ENCODE measurements at places on chromosomes 12 and 14. TPM values are rescaled to one million over a fixed set of nuclear protein-coding genes. Genes with fewer than 3 reads are reported as not detected.

- peak; percentile 77 for DNase-seq
These were observed 90.3 kb downstream of the C12orf75 start for GRCh38 chr12:105420659-105421240.

- no peak for DNase-seq
These were observed 6.8 kb upstream of the SIX1 start for GRCh38 chr14:60655898-60656685.

GRCh38 chr14:59349258-59349701 lies 115.9 kb downstream of the GPR135 start:
- no peak for DNase-seq

DNA sequence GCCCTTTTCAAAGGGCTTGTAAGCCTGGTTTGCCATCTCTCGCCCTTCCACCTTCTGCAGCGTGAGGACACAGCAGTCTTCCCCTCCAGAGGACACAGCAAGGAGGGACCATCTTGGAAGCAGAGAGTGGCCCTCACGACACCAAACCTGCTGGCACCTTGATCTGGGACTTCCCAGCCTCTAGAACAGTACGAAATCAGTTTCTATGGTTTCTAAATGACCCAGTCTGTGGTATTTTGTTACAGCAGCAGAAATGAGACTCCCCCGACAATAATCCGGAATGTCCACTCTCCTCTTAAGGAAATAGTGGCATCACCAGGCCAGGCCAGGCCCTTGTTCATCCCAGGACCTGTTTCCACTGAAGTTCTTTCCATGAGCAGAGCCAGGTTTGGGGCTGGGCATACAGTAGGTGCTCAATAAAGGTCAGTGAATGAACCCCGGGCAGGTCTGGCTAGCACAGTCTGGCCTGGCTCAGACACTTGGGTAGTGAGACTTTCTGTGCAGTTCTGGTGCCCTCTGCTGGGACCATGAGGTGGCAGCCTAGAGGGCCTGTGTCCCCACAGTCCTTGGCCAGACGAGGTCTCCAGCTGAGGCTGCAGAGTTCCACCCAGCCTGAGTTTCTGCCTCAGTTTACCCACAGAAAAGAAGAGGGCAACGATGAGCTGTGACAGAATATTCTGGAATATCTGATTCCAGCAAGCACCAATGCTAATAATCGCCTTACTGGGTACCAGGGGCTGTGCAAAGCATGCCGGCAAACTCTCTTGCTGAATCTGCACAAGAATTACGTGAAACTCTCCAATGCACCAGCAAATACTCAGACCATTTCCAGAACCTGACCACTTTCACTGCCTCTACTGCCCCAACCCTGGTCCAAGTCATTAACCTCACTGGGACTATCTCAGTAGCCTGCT lies 14.0 kb downstream of the ABCB9 start:
- peak; percentile 85 for DNase-seq

- peak; percentile 83 for DNase-seq
These were observed 56.5 kb downstream of the GTF2A1 start for GRCh38 chr14:81164167-81164774.

- no peak for DNase-seq
These were observed 97.6 kb upstream of the ZDHHC17 start for GRCh38 chr12:76666290-76666835.

GRCh38 chr14:75689012-75689411 lies 28.0 kb downstream of the TTLL5 start:
- no peak for DNase-seq

GRCh38 chr14:101709962-101710931 lies 51.3 kb upstream of the PPP2R5C start:
- DNase-seq = no peak

DNA sequence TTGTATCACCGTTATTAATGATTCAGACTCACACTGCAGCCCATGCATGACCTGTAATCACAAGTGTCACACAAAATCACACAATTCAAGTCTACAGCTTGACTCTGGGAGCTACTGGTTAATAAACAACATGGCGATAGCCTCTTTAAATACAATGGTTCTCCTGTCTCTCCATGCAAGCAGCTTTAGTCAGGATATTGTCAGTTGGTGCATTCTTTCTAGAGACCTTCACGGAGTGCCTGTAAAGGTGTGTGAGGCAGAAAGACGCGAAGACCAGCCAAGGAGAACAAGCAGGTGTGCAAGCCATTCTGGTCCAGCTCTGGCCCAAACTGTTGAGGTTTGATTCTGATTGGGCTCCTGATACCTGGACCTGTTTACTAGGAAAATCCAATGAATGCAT lies 40.0 kb upstream of the FOXN3 start:
- no peak for DNase-seq

- DNase-seq = no peak
These were observed 7.2 kb downstream of the NAB2 start for GRCh38 chr12:57096099-57096572.

DNA sequence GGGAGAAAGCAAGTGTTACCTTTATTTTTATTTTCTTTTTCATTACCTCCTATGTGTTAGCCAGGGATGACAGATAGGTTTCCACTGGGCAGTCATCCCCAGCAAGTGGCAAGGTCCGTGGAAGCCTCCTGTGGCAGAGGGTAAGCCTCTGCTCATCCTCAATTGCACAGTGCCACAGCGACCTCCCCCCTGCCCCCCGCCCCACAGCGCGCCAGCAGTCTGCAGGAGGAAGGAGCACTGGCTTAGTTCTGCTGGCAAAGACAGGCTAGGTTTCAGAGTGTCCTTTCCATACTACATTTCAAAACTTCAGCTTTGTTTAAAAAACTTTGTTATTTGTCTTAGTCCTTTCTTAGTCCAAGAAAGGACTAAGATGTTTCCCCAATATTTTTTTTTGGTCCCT lies 194.7 kb downstream of the EXOC5 start:
- no peak for DNase-seq

- DNase-seq = peak; percentile 25
These were observed 409.5 kb downstream of the SLC6A15 start for GRCh38 chr12:84502907-84503787.

- DNase-seq = no peak
These were observed 48.6 kb upstream of the RHOJ start for GRCh38 chr14:63155511-63156185.

- DNase-seq = peak; percentile 90
These were observed 24.7 kb upstream of the IRF2BPL start for GRCh38 chr14:77053046-77053841.

GRCh38 chr12:69024413-69024812 lies 91.4 kb upstream of the CPM start:
- no peak for DNase-seq

- DNase-seq = peak; percentile 49
These were observed 1.5 kb upstream of the FBRSL1 start for GRCh38 chr12:132488127-132489077.

GRCh38 chr12:128078301-128078971 lies 188.5 kb upstream of the TMEM132C start:
- DNase-seq = no peak

GRCh38 chr12:46300910-46301309 lies 32.1 kb upstream of the SLC38A1 start:
- no peak for DNase-seq

GRCh38 chr12:124019115-124019514 lies 46.1 kb downstream of the ZNF664 start:
- no peak for DNase-seq

DNA sequence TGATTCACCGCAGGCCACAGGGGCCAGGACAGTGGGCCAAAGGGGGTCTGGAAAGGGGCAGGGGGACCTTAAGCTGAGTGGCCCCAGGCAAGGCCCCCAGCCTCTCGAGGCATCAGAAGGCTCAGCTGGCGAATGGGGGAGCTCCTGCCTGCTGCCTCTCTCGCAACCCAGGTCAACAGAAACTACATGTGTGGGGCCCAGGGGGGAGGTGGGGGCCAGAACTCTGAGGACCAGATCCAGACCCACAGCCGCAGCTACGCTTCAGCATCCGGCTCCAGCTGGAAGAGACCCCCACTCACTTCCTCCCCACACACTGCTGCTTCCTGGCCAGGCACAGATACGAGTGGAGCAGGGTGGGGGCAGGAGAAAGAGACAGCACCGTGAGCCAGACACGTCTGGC lies 46.5 kb downstream of the NCOR2 start:
- DNase-seq = no peak

DNA sequence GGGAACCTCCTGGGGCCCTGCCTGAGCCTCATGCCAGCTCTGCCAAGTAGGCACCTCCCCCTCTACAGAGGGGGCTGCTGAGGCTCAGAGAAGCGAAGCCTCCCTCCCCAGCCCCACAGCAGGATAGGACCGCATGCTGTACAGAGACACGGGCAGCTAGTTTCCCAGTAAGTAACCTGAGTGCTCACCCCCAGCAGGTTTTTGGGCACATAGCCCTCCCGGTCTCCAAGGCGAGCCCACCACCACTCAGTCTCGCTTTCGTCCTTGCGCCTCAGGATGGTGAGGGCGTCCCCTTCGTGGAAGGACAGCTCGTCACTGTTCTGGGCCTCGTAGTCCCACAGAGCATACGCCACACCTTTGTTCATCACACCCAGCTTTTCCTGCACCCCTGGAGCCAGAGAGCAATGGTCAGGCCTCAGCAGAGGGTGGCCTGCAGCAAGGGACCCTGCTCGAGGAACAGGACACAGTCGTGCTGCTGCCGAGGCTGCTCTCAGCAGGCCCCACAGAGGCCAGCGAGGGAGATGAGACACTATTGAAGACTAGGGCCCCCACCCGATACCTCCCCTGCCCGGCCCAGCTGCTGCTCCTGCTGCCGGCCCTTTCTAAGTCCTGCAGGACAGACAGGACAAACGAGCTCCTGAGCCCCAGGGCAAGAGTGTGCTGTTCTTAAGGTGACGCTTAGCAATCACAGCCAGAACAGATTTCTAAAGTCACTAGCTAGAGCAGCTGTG lies 20.4 kb downstream of the ZFYVE21 start:
- no peak for DNase-seq

DNA sequence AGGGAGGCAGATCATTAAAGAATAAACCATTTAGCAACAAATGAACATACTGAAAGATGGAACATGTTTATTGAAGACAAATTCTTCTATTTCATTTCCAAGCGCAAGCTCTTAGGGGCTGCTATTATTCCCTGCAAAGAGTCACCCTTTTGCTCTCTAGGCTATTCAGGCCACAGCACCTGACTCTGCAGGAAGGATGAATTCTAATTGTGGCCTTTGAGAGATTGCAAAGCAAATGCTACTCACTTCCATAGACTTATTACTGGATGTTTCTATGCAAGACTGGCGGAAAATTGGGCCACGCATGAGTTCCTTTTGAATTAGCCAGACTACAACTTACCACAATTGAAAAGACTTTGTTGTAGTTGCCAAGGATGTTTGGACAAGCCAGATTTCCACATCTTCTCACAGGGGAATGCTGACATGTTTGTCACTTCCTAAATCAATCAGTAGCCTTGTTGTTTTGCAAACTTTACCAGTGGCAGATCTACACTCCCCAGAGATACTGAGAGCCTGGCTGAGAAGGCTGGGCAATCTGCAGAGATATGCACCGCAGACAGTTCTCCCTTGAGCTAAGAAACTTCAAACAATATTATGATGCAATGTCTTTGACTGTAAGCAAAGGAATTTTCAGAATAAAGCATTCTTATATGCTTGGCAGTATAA lies 334.3 kb upstream of the SYT1 start:
- no peak for DNase-seq

GRCh38 chr12:30820406-30820946 lies 65.7 kb upstream of the CAPRIN2 start:
- no peak for DNase-seq

GRCh38 chr12:108346727-108347710 lies 7.9 kb upstream of the CMKLR1 start:
- no peak for DNase-seq

- no peak for DNase-seq
These were observed 72.8 kb downstream of the TAOK3 start for GRCh38 chr12:118299791-118300460.

DNA sequence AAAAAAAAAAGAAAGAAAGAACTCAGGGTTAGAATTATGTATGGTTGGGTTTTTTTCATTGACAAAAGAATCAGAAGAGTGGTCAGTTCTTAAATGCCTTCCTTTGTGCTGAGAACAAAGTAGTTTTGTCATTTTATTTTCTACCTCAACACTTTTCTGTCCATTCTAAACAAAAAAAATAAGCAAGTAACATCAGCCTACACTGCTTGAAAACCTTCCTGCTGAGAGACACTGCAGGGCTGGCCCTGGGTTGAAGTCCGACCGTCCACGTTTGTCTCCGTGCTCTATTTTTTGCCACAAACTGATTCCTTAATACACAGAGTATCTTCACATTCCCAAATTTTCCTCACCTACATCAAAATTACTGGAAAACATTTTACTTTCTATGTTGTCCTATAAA lies 211.6 kb upstream of the PDZRN4 start:
- no peak for DNase-seq

DNA sequence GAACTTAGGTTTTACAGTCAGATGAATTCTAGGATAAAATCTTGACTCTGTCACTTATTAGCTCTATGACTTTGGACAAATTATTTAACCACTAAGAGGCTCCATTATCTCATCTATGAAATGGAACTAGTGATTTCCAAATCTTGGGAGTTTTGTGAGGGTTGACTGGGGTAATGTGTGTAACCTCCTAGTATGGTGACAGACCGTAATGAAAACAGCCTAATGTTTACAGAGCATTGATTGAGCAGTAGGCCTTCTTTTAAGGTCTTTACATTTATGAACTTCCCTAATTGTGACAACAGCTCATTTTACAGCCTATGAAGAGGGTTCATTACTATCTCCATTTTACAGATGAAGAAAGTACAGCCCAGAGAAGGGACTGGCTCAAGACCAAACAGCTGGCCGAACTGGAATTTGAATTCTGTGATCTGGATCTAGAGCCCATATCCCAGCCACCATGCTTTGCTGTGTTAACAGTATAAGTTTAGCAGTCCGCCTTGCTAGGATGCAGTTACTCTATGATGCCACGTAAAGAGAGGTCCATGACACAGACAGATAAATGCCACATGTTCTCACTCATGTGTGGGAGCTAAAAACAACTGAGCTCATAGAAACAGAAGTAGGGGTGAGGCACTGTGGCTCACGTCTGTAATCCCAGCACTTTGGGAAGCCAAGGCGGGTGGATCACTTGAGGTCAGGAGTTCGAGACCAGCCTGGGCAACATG lies 9.1 kb upstream of the FBXL14 start:
- no peak for DNase-seq

DNA sequence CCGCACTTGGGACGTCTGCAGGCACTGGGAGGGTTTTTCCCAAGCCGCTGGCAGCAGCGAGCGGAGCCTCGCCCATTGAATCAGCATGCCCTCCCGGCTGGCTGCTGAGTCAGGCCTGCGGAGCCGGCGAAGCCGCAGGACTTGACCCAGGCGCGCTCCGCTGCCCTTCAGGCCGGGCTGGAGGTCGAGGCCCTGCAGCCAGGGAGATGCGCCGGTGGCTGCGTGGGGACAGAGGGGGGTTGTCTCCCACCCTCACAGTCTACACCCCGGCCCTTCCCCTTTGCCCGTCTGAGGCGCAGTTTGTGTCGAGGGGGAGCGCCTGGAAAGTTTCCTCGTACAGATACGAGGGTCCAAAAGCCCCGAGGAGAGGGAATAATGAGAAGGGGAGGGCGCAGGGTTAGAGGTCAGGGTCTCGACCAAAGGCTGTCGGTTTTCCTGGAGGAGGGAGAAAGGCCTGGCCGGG lies 759 bp upstream of the KLC1 start:
- DNase-seq = peak; percentile 21

GRCh38 chr12:59929110-59929509 lies 333.3 kb downstream of the SLC16A7 start:
- no peak for DNase-seq

- no peak for DNase-seq
These were observed 40.3 kb downstream of the FERMT2 start for GRCh38 chr14:52910572-52910971.

The NAV3 gene
- total RNA-seq = not detected

The CDCA4 gene
- 63.5 TPM for total RNA-seq

The A2ML1 gene
- total RNA-seq = not detected

The TBC1D30 gene
- total RNA-seq = 0.72 TPM

The KCNC2 gene
- not detected for total RNA-seq

The SERPINA5 gene
- not detected for total RNA-seq

The RIC8B gene
- 11.0 TPM for total RNA-seq

The PPP4R3A gene
- total RNA-seq = 106 TPM

The RNASE1 gene
- total RNA-seq = not detected

The OLR1 gene
- not detected for total RNA-seq

Measured in activated CD8-positive, alpha-beta T cell treated with anti-CD3 and anti-CD28 coated beads for 36 hours (primary cell).